A549 treated with CORT108297 at 1 μM for 4 hours (cell line): ENCODE measurements at places on chromosomes 11 and 22. TPM values are rescaled to one million over a fixed set of nuclear protein-coding genes. Genes with fewer than 3 reads are reported as not detected.

Gene LYVE1
- 0.08 to 0.28 TPM (median 0.13 TPM) in 5 replicates for total RNA-seq

Gene FAM227A
- 0.46 to 1.1 TPM (median 0.80 TPM) in 5 replicates for total RNA-seq

Gene MAJIN
- total RNA-seq, result not detected in 5 replicates

Gene GPR83
- 0.03 to 0.08 TPM (median 0.05 TPM) in 5 replicates for total RNA-seq

Gene ANO3
- total RNA-seq, result 0.01 to 0.14 TPM (median 0.02 TPM) in 4 of 5 replicates, not detected in the other

Gene LSP1
- 0.55 to 2.7 TPM (median 1.6 TPM) in 5 replicates for total RNA-seq

Gene SHISAL1
- 5.4 to 6.7 TPM (median 6.1 TPM) in 5 replicates for total RNA-seq

Gene DDX25
- total RNA-seq, result 0.09 TPM in 1 of 5 replicates, not detected in the others

Gene ANO1
- 1.2 to 2.0 TPM (median 1.4 TPM) in 5 replicates for total RNA-seq

Gene TUB
- 5.4 to 8.4 TPM (median 7.6 TPM) in 5 replicates for total RNA-seq

Gene SMC1B
- total RNA-seq, result 0.02 to 0.03 TPM (median 0.03 TPM) in 3 of 5 replicates, not detected in the others

Gene ALDH3B1
- total RNA-seq, result 113 to 145 TPM (median 130 TPM) in 5 replicates

Gene UPK3A
- not detected in 5 replicates for total RNA-seq

Gene EHF
- total RNA-seq, result 0.58 to 0.81 TPM (median 0.69 TPM) in 5 replicates

Gene APOC3
- not detected in 5 replicates for total RNA-seq

Gene NLRP14
- not detected in 5 replicates for total RNA-seq

Gene FGF4
- not detected in 5 replicates for total RNA-seq

Gene PATE2
- total RNA-seq, result not detected in 5 replicates

Gene C1QTNF4
- total RNA-seq, result 0.08 to 0.10 TPM (median 0.08 TPM) in 3 of 5 replicates, not detected in the others

Gene OR56A5
- total RNA-seq, result not detected in 5 replicates

Gene RASD2
- 0.74 to 1.3 TPM (median 1.2 TPM) in 5 replicates for total RNA-seq

Gene ANO5
- 1.4 to 2.0 TPM (median 1.9 TPM) in 5 replicates for total RNA-seq

Gene EIF3D
- total RNA-seq, result 155 to 212 TPM (median 161 TPM) in 5 replicates

Gene NRXN2
- total RNA-seq, result 0.15 to 0.40 TPM (median 0.23 TPM) in 5 replicates

Gene MUC6
- 0.01 to 0.02 TPM (median 0.01 TPM) in 3 of 5 replicates, not detected in the others for total RNA-seq

Gene OR4A15
- not detected in 5 replicates for total RNA-seq

Gene MMP26
- 0.14 TPM in 1 of 5 replicates, not detected in the others for total RNA-seq

Gene PHOX2A
- total RNA-seq, result not detected in 5 replicates

Gene SCGB1D4
- not detected in 5 replicates for total RNA-seq

Gene OR10A2
- not detected in 5 replicates for total RNA-seq

Gene NTM
- not detected in 5 replicates for total RNA-seq

Gene C1QTNF5
- not detected in 5 replicates for total RNA-seq

Gene SYT7
- 0.72 to 1.2 TPM (median 1.0 TPM) in 5 replicates for total RNA-seq

Gene THRSP
- not detected in 5 replicates for total RNA-seq

Gene USP2
- total RNA-seq, result 0.33 to 0.53 TPM (median 0.42 TPM) in 5 replicates

Gene BRMS1
- 81.3 to 101 TPM (median 89.5 TPM) in 5 replicates for total RNA-seq

Gene PVALB
- total RNA-seq, result not detected in 5 replicates

Gene COA4
- total RNA-seq, result 129 to 147 TPM (median 134 TPM) in 5 replicates

Gene SLC25A18
- total RNA-seq, result 0.08 TPM in 1 of 5 replicates, not detected in the others

Gene CASP1
- 0.13 to 0.52 TPM (median 0.32 TPM) in 4 of 5 replicates, not detected in the other for total RNA-seq

Gene KRTAP5-1
- not detected in 5 replicates for total RNA-seq

Gene PATE4
- total RNA-seq, result not detected in 5 replicates

Gene ZMAT5
- 13.1 to 22.5 TPM (median 19.9 TPM) in 5 replicates for total RNA-seq

Gene CELSR1
- total RNA-seq, result 23.0 to 28.8 TPM (median 28.0 TPM) in 5 replicates
